ENCODE measurements at places on chromosomes 4 and X.

DNA sequence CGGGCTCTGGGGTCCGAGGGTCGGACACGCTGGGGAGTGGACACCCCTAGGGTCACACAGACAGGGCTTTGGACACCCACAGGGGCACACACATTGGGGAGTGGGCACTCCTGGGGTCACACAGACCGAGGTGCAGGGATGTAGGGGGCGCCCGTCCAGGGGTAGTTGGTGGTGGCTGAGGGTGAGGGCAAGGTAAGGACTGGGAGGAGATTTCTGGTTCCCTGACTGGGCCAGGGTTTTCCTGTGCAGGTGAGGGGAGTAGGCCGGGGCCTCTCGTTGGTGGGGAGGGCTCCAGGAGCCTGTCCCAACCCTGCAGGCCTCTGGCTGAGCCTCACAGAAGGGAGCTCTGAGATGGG, 21.9 kb upstream of the WDR45 start:
- peak; percentile 15 for DNase-seq

DNA sequence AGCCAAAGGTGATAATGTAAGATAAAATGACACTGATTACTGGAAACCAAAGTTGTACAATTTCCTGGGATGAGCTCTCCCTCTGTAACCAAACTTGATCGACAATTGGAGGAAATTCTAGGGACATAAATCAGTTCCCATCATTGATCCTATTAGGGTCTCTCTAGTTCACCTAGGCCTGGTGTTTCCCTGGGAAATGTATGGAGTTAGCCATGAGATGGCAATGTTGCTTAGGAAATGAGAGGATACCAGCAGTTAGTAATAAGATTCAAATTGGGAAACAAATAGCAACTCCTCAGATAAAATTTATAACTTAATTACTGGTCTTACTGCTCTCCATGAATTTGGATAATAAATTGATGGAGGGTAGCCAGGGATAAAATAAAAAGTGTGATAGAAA, 52.2 kb downstream of the SPATA18 start:
- no peak for DNase-seq

DNA sequence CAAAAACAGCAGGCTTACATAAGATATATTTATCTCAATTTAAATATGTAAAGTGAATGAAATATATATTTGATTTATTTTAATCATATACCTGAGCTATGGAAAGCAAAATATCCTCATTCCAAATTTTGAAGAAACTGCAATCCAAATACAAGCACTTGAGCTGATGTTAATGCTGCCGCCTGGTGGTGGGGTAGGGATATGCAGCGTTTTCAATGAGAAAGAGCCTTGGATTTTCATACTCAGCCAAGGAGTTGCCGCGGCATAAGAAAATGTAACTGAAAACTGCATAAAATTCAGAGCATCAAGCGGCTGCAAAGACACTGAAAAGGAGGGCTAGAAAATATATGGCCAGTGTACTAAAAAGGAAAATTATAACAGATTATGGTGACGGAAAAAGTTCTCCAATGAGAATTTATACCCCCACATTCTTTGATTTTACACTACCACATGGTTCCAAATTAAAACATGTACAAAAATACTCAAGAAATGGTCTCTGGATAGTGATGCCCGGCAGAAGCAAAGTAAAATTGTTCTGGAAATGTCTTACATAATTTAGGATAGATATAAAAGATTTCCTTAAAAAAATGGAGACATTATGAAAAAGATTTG, 660.3 kb upstream of the PITX2 start:
- peak; percentile 46 for DNase-seq

DNA sequence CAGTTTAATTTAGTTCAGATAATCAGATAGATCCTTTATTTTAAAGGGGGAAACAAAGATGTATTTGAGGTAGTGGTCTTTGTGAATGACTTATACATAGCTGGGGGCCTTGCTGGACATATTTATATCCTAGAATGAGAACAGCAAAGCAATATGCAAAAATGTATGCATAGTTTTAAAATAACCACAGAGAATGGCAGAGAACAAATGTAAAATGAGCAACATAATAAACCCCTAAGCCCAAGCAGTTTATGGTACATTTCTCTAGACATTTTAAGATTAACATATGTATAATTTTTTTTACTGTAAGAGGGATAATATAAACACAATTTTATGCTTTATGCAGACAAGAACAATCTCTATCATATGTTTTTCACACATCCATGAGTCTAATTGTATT, 434.2 kb upstream of the SMIM31 start:
- DNase-seq = no peak

- no peak for DNase-seq
Measured at GRCh38 chr4:155684892-155685541, 18.4 kb downstream of the GUCY1A1 start.
